ENCODE measurements at places on chromosomes 5 and 9.

DNA sequence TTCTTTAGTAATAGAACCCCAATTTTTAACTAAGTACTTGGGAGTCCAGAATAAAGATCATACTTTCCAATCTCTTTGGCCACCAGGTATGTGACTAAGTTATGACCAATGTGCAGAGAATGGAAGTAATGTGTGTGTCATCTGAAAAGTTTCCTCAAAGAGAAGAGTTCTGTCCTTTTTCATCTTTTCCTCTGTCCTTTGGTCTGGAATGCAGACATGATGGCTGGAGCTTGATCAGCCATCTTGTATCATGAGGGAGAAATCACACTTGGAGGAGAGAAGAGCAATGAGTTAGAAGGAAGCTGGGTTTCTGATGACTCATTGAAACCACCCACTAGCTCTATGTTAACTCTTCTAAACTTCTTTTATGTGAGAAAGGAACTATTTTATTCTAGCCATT lies 5.5 kb upstream of the CPEB4 start:
- DNase-seq = no peak

- DNase-seq = no peak
Observed at GRCh38 chr5:165837286-165837685, 2331.9 kb downstream of the MAT2B start.

DNA sequence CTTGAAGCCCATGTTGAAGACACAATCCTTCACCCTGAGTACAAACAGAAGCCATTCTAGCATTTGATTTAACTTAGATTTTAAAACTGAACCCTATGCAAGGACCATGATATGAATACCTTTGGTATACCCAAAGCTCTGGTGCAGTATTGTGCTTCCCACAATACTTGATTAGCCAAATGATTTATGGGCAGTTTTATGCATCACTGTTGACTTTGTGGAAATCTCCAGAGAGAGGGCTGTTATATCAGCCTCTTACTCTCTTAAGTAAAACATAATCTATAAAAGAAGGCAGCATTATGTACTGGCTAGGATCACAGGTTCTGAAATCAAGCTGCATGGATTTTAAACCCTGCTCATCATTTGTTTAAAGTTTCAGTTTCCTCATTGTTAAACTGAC lies 762.8 kb downstream of the EFNA5 start:
- DNase-seq = no peak

DNA sequence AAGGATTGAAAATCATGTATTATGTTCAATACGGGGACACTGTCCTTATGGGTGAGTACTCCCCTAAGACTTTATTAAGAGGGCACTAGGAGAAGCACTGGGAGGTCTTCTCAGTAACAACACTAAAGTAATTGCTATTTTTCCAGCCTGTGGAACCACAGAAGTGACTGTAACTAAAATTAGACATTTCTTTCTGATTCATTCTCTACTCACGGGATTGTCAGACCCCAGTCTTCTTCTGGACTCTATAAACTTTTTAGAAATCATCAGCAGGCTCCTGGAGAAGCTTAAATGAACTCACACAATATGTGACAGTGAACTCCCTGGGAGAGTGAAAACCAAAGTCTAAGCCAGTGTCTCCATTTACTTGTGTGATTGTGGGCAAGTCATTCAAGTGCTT lies 14.5 kb downstream of the TLR4 start:
- peak; percentile 26 for DNase-seq

All from AG10803 (cell line).